Muscle of leg (tissue), 16 donors: ENCODE measurements at places on chromosomes 12 and 14. TPM values are rescaled to one million over a fixed set of nuclear protein-coding genes. Genes with fewer than 3 reads are reported as not detected.

CLEC2A gene
- not detected for total RNA-seq

DNA sequence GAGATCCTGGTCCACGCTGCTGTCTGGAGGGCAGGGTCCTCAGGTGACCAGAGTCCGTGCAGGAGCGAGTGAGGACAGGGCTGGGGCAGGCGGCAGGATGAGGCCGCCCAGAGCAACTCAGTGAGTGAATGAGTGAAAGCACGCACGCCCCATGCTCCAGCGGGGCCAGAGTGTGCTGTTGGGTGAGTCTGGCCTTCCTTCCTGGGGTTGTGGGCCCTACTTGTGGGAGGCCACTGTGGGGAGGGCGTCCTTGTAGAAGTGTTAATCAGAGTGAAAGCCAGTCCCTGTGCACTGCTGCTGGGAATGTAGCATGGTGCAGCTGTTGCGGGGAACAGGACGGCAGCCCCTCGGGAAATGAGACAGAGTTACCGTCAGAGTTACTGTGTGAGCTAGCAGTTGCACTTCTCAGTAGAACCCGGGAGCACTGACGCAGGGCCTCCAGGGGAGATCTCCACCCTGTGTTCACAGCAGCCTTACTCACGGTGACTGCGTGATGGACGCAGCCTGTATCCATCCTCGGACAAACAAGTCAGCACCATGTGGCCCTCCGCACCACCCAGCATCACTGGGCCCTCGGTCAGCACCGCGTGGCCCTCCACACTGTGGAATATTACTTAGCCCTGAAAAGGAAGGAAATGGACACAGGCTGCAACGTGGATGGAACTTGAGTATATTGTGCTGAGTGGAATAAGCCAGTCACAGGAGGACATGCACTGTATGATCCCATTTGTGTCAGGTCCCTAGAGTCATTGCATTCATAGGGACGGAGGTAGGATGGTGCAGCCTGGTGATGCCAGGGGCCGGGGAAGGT, 22.1 kb downstream of the PACS2 start:
- peak; percentile 47 for DNase-seq

PMCH gene
- not detected for total RNA-seq

GRCh38 chr14:95522116-95522515, 5.7 kb upstream of the SYNE3 start:
- DNase-seq = no peak

- peak; percentile 55 for DNase-seq
Observed at GRCh38 chr12:47839214-47839876, 19.6 kb upstream of the HDAC7 start.

KLHDC1 gene
- 7.2 TPM for total RNA-seq

DNA sequence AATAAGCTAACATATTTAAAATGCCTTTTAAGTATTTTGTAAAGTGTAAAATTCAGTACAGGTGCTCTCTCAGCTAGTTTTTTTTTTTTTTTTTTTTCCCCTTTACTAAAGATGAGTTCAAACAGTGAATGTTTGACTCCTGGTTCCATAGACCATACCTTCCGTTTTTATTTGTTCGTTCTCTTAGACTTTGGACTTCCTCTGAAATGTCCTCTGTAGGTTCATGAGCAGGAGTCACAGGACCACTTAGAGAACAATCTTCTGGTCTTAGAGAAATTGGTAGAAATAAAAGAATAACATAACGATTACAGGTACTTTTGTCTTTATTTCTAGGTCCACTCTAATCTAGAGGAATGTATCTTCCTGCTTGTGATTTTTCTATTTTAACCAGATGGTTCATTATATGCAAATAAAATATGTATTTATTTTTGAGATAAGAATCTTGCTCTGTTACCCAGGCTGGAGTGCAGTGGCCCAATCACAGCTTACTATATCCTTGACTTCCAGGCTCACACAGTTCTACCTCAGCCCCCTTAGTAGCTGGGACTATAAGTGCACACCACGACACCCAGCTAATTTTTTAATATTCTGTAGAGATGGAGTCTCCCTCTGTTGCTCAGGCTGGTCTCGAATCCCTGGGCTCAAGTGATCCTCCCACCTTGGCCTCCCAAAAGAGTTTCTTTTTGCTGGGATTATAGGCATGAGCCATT, 25.8 kb downstream of the STYX start:
- DNase-seq = no peak

GRCh38 chr14:34398024-34398423, 64.0 kb downstream of the SPTSSA start:
- DNase-seq = no peak

DNA sequence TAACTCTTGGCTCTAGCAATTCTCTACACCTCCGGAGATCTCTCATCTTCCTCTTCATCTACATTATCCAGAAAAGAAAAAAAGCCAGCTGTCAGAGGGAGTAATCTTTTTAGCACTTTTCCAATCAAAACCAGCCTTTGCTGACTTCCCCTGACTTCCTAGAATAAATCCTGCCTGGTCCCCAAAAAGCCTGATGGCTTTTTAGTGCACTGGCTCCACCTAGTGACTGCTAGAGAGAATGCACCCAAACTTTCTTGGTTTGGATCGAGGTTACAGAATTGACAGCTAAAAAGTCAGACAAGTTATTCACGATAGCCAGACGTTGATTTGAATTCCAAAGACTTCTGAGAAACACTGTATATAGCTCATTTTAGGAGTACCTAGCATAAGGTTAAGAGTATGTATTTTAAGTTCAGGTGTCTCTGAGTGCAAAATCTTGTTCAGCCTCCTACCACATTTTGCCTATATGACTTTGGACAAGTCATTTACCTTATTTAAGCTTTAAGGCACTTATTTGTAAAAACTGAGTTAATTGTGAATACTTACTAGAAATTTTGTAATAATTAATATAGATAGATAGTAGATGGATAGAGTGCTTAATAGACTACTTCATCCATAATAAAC, 185.7 kb upstream of the GRIN2B start:
- peak; percentile 68 for DNase-seq

DNA sequence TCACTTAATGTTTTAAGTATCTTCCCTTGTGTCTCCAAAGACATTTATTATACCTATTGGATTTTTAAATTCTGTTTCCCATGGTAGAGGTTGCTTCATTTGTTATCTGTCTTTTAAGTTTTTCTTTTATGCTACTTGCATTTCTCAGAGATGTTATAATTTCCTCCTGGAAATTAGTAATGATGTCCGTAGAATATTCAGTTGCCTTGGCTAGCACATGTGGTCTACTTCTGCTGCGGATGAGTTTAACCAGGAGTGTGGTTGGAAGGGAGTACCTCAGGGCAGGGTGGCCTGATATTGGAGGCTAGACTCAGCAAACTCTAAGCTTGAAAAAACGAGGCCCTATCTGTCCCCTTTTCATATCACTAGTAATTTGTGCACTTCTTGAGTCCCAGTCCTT, 8.8 kb upstream of the EVL start:
- DNase-seq = no peak

DNA sequence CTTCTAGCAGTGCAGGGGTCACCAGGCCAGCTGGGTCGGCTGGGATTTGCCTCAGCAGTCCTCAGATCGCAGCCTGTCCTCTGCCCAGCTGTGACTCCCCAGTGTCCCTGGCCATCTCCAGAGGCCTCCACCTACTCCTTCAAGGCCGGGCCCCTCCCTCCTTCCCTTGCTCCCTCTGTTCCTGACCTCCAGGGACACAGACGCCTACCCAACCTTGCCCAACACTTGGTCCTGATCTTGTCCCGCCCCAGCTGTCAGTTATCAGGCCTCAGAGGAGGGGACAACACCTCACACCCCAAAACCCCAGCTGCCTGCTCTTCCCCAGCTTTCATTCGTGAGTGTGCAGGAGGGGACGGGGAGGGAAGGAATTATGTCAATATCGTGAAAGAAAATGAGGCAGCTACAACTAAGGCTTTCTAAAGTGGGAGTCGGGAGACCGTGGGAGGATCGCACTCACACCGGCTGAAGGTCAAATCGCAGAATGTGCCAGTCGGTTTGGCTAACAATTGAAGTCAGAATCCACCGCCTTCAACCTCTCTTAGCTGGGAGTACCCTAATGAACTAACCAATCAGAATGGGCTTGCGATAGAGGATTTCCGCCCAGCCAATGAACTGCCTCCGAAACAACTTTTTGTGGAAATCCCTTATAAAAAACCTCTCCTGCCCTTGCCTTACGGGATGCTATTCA, 9.4 kb upstream of the PLBD2 start:
- DNase-seq = no peak

DNA sequence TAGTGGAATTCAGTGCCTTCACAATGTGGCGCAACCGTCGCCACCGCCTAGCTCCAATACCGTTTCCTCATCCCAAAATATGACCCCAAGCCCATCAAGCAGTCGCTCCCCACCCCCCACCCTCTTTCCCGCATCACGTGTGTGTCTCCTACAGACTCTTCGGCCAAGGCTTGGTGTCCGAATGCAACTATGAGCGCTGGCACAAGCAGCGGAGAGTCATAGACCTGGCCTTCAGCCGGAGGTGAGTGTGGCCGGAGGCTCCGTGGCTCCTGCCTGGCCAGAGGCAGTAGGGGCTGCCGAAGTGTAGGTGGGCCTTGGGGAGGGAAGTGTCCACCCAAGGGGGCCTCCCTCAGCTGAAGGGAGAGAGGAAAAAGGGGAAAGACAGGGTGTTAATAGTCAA, 15.8 kb downstream of the CYP46A1 start:
- no peak for DNase-seq

SLC8B1 gene
- 8.0 TPM for total RNA-seq

DNA sequence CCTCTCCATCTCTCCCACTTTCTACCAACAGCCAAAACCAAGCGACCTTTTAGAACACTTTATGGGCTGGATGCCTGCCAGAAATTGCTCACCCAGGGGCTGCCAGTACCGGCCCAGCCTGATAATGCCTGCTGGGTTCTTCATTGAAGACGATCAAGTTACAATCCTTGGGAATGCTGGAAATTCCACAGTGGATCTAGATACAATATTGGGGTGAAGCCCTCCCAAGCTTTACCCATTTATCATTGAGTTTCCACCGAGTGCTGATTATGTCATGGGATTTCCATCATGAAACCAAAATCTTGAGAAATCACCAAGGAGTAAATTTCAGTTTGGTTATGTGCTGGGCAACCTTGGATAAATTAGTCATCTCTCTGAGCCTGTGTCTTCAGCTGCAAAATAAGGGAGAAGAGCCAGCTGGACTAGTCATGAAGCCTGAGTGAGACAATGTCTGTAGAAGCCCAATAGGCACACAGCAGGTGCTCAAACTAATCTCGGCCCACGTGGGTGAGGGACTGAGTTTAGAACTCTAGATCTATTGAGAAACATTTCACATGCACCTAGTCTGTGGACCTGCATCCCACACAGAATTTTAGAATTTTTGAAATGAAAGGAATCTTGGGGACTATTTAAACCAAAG, 75.5 kb upstream of the CLMN start:
- DNase-seq = no peak
